Choroid plexus epithelial cell (primary cell): ENCODE measurements at places on chromosomes 6 and 20.

GRCh38 chr6:104606361-104606760, 253.4 kb downstream of the HACE1 start:
- DNase-seq, result no peak

GRCh38 chr6:169035385-169036240, 218.0 kb downstream of the THBS2 start:
- peak; percentile 38 for DNase-seq

DNA sequence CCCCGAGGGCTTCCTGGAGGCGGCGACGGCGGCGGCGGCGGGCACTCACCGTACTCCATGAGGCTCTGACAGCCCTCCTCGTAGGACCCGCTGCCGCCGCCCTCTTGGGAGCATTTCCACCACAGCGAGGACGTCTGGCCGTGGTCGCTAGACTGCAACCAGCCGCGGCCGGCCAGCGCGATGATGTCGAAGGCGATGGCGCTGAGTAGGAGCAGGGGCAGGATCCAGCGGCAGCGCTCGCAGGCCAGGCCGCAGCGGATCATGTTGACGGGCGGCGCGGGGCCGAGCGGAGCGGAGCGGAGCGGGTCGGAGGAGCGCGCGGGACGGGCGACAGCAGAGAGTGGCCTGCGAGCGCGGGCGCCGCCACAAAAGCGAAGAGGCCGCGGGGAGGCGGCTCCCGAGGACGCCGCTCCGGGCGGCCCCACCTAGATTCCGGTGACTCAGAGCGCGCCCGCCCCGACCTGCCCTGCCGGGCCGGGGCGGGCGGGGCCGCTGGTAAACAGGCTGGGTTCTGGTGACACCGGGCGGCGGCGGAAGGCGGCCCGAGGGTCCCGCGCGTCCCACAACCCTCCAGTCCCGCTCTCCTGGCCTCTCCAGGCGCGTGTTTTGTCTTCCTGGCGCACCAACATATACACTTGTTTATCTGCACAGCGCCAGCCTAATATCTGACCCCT, at the start of gene PERP:
Gene PERP, minus strand, starts transcription at position 342 of the 674 bp plus-strand sequence. Its CDS starts 79 bp downstream, at position 263.
- DNase-seq, result peak; percentile 39

GRCh38 chr20:14334306-14334930, 3.0 kb downstream of the FLRT3 start:
- peak; percentile 82 for DNase-seq

DNA sequence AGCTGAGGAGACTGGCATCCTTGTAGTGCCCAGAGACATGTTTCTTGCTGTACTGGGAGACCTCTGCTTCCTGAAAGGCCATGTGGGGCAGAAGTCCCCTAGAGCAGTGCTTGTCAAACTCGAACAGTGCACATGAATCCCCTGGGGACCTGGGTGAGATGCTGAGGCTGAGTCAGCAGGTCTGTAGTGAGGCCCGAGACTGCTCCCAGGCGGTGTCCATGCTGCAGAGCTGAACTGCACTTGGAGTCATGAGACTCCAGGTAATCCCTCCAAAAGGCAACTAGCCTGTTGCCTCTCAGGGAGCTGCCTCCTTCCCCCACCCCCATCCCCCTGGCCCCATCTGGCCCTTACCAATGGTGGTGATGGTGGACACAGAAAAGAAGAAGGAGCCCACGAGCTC, 3.7 kb downstream of the KCNK17 start:
- DNase-seq, result no peak

DNA sequence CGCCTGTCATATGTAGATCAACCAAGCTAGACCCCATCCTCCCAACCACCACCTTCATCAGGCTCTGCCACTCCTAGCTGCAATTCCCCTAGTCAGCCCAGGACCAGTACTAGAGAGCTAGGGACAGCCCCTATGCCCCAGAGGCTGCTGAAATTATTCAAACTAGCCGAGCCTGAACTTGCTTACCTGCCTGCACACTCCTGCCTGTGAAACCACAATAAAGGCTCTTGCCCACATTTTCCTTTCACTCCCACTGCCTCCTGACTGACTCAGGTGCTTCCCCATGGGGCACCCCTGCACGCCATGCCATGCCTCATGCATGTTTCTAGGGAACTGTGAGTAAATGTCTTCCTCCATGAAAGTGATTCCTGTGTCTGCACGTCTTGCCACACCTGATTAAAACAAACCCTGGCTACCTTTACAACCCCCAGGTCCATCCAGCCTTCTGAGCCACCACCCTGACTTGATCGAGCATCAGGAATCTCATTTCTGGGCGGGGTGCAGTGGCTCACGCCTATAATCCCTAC, 66.5 kb upstream of the IER3 start:
- no peak for DNase-seq

DNA sequence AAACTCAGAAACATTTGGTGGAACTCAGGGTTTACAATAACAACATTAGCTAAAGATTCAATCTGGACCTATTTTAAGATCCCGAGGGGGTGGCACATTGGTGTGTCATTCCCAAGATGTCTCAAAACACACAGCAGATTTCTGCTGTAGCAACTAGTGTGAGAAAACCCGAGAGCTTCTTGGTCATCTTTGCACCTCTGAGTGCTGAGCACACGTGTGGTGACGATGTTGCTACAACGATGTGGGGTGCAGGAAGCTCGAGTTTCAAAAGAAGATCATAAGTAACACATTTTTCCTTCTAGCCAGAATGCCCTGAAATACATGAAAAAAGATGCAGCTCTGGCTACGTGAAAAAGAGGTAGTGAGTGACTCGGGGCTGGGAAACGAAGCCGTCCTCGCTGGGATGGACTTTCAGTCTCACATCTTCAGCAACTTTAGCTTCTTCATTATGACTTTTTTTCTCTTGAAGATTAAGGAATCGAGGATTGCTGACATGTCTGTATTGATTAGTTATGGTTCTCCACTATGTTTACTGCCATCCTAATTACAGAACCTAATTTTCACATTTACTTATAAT, 1.5 kb downstream of the RAMACL start:
- DNase-seq, result peak; percentile 58

GRCh38 chr6:72260489-72260888, 361.4 kb upstream of the KCNQ5 start:
- peak; percentile 24 for DNase-seq

DNA sequence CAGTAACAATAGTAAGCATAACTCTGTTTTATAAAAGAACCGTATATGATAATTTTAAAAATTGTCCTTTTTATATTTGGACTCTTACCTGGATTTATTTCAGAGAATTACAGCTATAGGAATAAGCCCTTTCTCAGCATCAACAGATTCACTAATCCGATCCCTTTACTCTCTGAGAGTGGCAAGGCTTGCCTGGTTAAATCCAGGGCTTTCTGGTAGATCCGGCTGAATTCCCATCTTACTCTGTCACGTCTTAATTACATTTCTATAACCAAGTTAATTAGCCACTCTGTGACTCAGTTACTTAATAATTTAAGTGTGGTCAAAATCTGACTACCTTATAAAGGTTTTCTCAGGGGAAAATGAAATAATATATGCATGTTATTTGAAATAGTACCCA, 294.7 kb downstream of the FRK start:
- DNase-seq, result no peak

GRCh38 chr6:131000544-131000943, 62.5 kb downstream of the EPB41L2 start:
- DNase-seq, result no peak

GRCh38 chr20:23340524-23340923, 10.1 kb upstream of the NXT1 start:
- DNase-seq, result peak; percentile 91

DNA sequence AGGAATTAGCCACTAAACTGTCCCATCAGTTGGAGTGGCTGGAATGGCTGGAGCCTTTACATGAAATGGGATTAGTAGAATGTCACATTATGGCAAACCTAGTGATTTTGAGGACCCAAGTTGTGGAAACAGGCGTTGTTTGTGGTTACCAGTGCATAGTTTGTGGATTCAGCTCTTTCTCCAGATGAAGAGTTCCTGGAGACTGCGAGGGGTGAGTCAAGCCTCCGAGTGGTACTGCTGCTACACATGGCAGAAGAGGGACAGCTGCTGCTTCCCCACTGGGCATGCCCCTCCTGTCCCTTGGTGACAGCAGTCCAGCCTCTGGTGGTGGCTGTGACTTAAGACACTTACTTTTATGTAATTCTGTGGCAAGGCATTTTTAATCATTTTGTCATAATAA, 94.2 kb upstream of the SCP2D1 start:
- peak; percentile 58 for DNase-seq

DNA sequence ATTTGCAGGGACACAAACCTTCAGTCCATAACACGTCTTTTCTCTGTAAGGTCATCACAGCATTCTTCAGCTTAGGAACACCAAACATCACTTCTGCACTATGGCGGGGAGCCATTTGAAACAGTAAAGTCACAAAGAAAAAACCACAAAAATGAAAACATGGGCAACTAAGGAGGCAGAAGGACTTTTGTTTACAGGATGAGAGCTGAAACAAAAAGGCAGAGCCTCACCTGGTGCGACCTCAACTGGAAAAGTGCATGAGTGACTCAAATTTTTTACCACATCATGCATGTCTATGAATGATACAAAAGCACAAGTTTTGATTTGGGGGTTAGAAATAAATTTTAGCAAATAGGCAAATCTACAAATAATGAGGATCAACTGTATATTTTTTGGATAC, 68.2 kb upstream of the TNFAIP3 start:
- DNase-seq, result peak; percentile 53

DNA sequence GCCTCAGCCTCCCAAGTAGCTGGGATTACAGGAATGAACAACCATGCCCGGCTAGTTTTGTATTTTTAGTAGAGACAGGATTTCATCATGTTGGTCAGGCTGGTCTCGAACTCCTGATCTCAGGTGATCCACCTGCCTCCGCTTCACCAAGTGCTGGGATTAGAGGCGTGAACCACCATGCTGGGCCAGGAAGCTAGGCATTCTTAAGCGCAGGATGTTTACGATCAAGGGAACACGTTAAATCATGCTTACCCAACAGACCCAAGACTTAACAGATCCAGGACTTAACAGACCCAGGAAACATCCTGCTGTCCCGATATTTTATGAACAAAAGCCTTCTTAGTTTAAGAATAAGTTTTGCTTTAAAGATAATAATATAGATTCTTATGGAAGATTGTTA, 9.1 kb downstream of the PTGIS start:
- no peak for DNase-seq

GRCh38 chr6:33967966-33968724, 164.3 kb upstream of the MLN start:
- DNase-seq, result peak; percentile 5

DNA sequence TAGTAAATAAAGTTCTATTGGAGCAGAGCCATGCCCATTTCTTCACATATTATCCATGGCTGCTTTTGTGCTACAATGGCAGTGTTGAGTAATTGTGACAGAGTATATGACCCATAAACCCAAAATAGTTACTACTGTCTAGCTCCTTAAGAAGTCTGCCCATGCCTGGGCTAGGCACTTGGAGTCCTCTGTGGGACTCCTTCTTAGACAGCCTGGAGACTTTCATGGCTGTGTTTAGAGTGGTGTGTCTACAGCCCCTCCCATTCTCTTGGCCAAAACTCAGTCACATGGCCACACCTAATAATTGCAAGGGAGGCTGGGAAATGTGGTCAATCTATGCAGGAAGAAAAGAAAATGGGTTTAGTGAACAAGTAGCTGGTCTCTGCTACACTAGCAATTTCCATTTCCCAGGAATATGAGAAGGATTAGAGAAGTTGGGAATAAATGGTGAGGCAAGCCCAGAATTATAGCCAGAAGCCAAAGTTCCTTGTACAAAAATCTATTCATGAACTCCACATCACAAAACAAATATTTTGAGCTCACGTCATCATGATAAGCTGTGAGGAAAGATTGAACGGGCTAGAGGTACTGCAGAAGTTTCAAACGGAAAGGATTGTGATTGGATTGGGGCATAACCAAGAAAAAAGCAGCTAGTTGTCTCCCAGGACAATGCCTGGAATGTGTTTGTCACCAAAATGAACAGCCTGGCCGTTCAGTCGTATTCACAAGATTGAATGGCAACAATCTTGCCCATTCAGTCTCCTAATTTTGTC, 251.8 kb upstream of the PLN start:
- DNase-seq, result no peak

GRCh38 chr6:151445482-151445881, 6.4 kb downstream of the RMND1 start:
- DNase-seq, result peak; percentile 94

DNA sequence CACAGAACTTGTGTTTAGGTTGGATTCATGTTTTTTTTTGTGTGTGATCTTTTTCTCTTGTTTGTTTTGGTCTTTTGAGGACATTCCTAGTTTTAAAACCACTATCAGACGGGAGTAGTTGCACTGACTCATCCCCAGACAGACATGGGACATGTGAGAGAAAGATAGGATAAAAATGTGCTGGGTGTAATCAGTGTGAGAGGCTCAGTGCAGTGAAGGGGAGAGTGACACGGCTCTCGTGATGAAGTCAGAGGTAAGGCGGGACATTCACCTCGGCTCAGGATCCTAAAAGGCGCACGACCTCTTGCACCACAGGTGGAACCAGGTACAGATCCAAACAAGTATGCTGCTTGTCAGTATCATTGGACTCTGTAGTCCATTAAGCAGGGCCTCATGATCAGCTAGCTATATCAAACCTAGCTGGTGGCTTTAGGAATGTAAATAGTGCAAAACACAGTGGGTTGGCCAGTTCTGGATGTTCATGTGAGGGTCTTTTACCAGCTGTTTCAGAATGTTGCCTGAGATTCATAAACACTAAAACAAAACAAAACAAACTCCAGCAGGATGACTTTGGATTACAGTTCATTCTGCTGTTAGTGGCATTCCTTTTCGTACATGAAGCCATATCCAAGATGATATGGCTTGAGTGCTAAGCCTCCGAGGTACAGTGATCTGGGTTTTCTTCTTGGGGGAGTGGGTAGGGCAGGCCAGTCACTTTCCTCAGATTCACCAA, 18.0 kb downstream of the FOXO3 start:
- peak; percentile 88 for DNase-seq

GRCh38 chr6:132214716-132215115, 186.6 kb downstream of the MOXD1 start:
- no peak for DNase-seq

- DNase-seq, result no peak
Observed at GRCh38 chr6:14824484-14825275, 421.2 kb upstream of the JARID2 start.

DNA sequence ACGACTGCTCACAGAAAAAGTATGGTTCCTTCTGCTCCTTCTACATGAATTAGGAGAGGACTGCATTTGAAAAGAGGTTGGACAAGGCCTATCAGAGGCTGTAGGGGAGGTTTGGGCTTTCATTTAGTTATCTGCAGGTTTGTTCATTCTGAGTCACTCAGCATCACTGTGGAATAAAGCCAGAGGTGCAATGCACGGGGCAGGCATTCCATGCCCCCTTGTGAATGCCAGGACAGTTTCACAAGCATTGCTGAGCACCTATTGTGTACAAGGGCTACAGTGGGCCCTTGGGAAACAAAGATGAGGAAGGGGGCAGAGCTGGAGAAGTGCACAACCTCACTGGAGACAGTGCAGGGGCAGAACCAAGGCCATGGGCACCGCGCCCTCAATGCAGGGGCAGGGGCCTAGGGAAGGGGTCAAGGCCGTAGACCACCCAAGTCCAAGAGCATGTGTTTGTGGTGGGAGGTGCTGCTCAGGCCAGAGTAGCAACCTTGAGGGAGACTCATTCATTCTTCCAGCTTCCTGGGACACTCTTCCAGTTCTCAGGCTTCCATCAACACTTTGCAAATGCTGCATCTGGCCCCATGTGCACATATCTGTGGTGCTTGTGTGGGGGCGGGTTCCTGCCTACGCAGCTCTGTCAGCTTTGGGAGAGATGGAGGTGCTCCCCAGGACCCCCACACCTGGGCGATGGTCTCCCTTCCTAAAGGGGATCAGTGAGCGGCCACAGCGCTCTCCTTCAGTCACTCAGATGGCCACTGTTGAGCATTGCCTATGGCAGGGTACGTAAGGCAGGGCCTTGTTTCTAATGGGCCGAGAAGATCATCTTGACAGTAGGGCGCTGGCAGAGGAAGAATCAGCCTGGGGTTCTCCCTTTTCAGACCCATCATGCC, 204.5 kb downstream of the SYNDIG1 start:
- peak; percentile 61 for DNase-seq

- DNase-seq, result peak; percentile 85
Observed at GRCh38 chr6:82045965-82046756, 201.4 kb downstream of the IBTK start.
